ENCODE measurements at places on chromosomes 3 and 15.

DNA sequence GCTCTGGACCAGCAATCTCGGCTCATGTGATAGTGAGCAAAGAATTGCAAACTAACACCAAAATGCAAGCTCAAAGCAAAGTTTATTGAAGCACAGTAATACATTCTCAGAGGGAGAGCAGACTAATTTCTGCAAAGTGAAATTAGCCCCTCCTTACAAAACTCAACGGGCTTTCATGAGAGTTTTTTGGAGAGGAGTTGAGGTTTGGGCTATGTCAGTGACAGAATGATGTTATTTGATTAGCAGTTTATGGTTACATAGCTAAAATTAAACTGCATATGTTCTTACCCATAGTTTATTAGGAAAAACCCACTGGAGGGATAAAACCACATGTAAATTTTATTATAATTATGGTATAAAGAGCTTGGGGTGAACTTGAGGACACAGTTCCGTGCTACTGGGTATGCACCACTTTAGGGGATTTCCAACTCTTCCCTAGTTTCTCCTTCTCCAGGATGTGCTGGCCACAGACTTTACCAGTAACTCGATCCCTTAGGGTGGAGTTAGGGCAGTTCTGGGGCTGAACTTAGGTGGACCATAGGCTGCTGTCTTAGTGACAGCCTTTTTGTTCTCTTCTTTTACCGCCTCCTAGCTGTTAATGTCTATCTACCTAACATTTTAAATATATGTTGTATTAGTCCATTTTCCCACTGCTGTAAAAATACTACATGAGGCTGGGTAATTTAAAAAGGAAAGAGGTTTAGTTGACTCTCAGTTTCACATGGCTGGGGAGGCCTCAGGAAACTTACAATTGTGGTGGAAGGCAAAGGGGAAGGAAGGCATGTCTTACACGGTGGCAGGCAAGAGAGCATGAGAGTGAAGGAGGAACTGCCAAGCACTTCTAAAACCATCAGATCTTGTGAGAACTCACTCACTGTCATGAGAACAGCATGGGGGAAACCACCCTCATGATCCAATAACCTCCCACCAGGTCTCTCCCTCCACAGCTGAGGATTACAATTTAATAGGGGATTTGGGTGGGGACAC lies 8.9 kb upstream of the AADACL2 start:
- no peak for DNase-seq

- no peak for DNase-seq
Measured at GRCh38 chr3:128973988-128974564, 19.8 kb downstream of the CFAP92 start.

DNA sequence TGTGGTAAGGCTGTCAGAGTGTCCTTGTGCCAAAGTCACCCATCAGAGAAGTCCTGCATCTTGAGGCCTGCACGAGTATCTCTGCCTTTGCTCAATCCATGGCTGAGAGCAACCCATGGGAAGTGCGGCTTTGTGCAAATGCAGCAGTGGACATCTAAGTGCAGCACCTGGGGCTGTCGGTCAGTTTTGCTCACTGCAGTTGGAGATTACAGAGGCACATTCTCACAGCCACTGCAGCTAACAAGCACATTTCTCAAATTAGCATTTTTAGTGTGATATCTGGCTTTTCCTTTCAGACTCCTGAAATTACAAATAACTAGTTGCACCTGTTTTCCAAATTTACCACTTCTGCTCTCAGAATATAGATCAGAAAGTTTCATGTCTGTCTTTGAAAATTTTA lies 81.5 kb upstream of the DAZL start:
- no peak for DNase-seq

DNA sequence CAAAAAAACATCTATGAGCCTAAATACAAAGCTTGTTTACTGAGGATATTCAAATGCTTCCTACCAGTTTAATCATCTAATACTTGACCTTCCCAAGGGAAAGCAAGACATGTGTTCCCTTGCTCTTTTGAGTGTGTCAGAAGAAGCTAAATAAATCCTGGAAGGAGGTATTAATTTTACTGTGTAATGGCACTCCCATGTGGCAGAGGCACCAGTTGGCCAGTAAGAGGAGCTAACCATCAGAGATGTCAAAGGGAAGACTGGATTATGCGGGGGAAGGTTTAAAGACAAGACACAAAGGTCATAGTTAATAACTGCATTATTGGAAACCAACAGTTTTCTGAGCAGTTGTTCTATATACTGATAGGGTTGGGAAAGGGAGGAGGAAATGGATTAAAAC lies 125.1 kb downstream of the SUCLG2 start:
- no peak for DNase-seq

DNA sequence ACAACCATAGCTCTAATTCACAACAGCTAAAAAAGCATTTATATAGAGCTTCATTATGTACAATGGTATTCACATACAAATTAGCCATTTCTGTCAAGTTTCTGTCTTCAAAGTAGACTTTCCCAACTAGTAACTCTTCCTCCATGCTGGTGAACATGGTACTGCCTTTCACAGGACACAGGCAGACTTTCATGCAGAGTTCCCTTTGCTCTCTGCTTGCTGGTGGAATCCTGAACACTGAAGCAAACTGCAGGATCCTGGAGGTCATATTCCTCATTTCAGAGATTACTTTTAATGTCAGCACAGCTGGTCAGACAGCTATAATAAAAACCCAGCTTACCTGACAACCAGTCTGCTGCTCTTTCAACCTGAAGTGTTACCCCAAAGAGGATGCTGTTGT lies 53.6 kb downstream of the TASOR start:
- no peak for DNase-seq

DNA sequence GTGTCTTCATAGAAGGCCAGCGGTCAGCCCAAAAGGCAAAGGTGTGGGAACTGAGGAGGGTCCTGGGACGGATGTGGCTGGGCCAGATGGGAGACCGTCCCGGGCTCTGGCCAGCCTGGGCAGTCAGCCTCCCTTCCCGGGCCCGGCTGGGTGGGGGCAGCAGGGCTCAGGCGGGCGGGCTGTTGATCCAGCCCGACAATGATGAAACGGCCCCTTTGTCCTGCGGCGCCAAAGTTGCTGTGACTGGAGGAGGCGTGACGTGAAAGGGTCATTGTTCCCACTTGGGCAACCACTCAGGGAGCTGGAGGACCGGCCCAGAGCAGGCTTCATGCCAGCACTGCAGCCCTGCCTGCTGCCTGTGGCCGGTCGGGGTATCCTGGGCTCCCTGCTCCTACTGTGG lies 16.5 kb downstream of the DUSP7 start:
- no peak for DNase-seq

DNA sequence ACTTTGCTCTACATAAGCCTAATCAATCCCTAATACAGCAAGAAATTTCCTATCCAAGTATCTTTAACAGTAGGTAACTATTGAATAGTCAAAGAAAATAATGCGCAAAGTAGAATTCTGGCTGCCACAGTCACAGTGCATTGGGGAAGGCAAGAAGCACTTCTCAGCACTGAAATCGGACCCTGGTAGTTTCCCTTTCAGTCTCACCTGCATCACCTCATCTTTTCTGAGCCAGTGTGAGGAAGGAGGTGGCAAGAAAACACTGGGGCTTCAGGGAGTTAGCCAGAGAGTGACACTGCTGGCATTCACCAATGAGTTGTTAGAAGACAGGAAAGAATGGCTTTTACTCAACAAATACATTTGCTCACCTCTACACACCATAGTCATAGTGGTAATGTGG lies 8.3 kb downstream of the TRIM42 start:
- DNase-seq: no peak

DNA sequence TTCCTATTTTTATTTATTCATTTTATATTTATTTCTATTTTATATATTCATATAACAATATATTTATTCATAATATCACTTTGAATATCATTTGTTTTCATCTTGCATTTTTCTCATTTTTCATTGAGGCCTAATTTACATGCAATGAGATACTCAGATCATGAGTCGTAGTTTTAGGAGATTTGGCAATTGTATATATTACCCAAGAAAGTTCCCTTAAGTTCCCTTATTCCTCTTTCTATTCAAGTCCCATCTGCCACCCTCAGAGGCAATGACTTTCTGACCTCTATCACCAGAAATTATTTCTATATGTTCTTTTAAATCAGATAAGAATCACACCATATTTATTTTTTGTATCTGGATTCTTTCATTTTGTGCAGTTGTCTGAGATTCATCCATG lies 329.1 kb upstream of the TPRG1 start:
- DNase-seq: no peak

- DNase-seq: no peak
Measured at GRCh38 chr3:62481962-62482361, 108.6 kb upstream of the FEZF2 start.

- no peak for DNase-seq
Measured at GRCh38 chr15:70186152-70186551, 88.4 kb upstream of the TLE3 start.

GRCh38 chr15:67085818-67086636 lies 20.6 kb downstream of the SMAD3 start:
- peak; percentile 70 for DNase-seq

DNA sequence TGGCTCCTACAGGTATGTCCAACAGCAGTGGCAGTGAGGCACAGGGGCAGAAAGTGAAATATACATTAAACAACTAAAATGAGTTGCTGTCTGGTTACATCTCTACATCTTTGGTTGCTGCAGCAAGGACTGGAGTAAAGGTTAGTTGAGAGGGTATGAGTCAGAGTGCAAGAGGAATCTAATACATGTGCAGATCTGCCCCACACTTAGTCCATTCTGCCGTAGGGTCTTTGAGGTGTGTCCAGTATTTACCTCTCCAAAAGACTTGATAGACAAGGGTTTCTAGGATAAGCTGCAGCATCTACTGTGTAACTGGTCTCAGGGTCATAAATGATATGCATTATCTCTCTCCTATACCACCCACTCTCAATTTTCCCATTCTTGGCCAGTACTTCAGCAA lies 6.2 kb upstream of the NEDD4 start:
- no peak for DNase-seq

GRCh38 chr15:89836267-89837133 lies 21.8 kb upstream of the ANPEP start:
- no peak for DNase-seq

DNA sequence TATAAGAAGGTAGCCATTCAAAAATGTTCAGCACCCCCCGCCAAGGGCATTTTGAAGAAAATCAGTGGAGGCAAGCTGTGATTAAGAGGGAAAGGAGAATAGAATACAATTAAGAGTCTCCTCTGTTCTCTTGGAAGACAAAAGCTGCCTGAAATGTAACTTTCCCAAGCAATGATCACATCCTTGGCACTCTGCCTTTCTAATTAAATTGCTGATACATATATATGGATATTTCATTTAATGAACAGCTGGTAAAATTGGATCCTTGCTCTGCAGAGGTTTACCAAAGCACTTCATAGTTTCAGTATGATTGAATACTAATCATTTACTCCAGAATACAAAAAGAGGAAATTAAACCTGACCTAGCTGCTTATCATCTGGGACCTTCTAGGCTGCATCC lies 10.4 kb downstream of the COL6A6 start:
- DNase-seq: no peak

DNA sequence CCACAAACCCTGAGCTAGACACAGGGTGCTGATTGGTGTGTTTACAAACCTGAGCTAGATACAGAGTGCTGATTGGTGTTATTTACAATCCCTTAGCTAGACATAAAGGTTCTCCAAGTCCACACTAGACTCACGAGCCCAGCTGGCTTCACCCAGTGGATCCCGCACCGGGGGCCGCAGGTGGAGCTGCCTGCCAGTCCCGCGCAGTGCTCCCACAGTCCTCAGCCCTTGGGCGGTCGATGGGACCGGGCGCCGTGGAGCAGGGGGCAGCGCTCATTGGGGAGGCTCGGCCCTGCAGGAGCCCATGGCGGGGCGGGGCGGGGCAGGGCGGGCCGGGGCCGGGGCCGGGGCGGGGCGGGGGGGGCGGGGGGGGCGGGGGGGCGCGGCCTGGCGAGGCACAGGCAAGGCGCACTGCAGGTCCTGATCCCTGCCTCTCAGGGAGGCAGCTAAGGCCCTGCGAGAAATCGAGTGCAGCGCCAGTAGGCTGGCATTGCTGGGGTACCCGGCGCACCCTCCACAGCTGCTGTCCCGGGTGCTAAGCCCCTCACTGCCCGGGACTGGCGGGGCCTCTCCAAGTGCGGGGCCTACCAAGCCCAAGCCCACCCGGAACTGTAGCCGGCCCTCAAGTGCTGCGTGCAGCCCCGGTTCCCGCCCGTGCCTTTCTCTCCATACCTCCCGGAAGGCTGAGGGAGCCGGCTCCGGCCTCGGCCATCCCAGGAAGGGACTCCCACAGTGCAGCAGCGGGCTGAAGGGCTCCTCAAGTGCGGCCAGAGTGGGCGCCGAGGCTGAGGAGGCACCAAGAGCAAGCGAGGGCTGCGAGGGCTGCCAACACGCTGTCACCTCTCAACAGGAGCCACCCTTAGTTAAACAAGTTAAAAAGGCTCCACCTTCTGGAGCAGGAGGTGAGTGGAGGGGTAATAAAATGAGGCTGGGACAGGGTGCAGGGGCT lies 9.8 kb upstream of the TMEM40 start:
- DNase-seq: no peak

- DNase-seq: no peak
Measured at GRCh38 chr3:144344925-144345548, 373.4 kb downstream of the DIPK2A start.

DNA sequence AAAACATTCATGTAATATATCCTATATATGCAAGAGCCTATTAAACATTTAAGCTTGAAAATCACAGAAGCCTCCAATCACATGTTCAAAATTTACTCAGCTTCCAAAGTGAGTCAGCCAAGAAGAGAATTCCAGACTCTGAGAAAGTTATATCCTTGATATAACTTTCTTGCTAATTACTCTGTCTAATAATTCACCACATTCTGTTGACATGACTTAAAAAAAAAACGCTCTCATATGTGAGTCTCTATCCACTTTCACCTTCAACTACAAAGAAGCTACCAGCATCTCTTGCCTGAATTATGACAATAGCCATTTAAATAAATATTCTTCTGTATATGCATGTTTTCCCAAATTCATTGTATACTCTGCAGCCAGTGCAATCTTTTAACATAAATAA lies 1116.3 kb upstream of the CADM2 start:
- no peak for DNase-seq

DNA sequence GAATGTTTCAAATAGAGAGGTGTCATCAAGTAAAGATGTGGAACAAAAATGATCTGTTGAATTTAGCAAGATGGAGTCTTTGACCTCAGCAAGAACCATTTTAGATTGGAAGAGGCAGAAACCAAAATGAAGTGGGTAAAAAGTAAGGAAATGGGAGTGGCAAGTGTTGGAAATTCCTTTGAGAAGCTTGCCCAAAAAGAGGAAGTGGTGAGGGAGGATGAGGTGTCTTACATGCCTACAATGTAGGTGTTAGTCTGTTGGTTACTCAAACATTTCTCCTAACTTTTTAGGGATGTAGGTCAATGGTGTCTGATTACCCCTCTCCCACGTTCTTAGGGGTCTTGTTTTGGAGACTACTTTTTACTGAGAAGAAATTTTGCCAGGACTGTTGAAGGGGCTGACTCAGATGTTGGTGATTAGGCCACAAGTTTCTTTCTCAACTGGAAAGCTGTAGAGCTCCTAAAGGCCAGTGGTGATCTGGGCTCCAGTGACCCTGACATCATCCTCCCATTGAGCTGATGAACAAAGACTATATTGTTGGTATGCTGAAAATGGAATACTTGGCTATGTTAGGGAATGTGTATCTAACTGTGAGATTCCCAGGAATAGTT lies 5.1 kb downstream of the PPP2R3A start:
- no peak for DNase-seq

- DNase-seq: no peak
Measured at GRCh38 chr15:45304711-45305110, 52.7 kb downstream of the SLC28A2 start.

Measured in CD4-positive, alpha-beta T cell treated with Interleukin-17A for 1 hour (primary cell).